HCT116 (cell line): ENCODE measurements at places on chromosomes 7 and 10.

DNA sequence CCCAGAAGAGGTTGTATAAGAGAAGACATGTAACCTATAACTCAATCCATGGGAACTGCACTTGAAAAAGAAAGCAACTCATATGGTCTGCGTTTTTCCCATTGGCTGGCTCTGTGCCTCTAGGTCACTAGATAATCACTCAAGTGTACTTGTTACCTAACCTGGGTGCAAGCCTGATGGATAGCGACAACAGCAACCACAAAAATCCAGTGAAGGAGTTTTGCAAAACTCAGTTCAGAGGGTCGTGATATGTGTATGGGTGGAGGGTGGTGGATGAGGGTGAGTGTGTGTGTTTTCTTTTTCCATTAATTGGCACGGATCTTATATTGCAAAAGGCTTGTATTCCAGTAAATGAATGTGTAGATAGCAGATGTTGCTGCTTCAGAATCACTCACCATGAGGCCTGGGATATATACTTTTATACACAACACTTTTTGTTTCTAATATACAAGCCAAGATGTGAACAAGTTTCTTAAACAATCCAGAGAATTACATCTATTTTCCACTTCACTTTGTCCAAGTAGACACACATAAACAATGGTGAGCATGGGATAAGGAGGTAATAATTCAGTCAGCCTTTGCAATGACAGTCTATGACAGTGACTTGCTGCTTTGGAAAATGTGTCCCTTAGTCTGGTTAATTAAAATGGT lies 286.9 kb upstream of the DKK1 start:
- no peak for DNase-seq

GRCh38 chr7:74174606-74175082 lies 488 bp downstream of the EIF4H start:
- DNase-seq: no peak

GRCh38 chr7:139639563-139639962 lies 116.1 kb downstream of the CLEC2L start:
- DNase-seq: no peak

GRCh38 chr10:128823201-128823600 lies 643.8 kb upstream of the MGMT start:
- DNase-seq: no peak

- no peak for DNase-seq
Observed at GRCh38 chr10:119768455-119769094, 42.7 kb downstream of the INPP5F start.

- DNase-seq: no peak
Observed at GRCh38 chr10:86614853-86615252, 39.5 kb upstream of the OPN4 start.

GRCh38 chr7:149598721-149599308 lies 101.2 kb upstream of the ZNF746 start:
- DNase-seq: peak; percentile 16

- DNase-seq: no peak
Observed at GRCh38 chr10:10270126-10271050, 747.3 kb upstream of the CELF2 start.

- no peak for DNase-seq
Observed at GRCh38 chr7:5462216-5462615, 38.6 kb upstream of the TNRC18 start.

DNA sequence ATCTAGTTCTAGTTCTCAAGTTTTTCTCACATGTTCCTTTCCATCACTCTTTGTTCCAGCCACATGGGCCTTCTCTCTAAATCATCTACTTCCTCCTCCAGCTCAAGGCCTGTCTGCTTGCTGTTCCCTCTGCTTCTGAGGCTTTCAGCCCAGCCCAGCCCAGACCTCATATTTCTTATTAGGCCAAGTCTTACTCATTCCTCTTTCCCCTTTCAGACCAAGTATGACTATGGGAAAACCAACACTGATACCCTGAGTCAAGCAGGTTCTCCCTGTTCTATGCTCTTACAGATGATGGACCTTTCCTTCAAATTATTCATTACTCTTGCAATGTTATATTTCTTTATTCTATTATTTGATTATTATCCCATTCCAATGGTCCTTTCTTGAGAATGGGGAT lies 80.3 kb upstream of the SEM1 start:
- no peak for DNase-seq

GRCh38 chr10:133355266-133355665 lies 2.6 kb downstream of the FUOM start:
- DNase-seq: no peak

GRCh38 chr10:124296121-124296812 lies 122.5 kb downstream of the OAT start:
- DNase-seq: no peak

DNA sequence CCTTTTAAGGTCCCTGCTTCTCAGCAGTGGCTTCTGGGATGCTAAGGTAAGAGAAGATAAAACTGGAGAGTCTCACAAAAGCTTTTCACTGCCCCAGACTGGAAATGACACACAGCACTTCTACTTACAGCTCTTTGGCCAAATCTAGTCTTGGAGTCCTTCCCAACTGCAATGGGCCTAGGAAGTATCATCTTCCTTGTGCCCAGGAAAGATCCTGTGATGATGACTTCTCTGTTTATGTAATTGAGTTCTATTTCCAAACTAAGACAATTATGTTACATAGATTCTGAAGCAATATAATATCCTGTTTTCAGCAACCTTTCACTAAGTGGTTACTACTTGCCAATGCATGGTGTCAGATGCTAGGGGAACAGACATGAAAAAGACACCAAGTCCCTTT lies 234.1 kb downstream of the PTEN start:
- no peak for DNase-seq

DNA sequence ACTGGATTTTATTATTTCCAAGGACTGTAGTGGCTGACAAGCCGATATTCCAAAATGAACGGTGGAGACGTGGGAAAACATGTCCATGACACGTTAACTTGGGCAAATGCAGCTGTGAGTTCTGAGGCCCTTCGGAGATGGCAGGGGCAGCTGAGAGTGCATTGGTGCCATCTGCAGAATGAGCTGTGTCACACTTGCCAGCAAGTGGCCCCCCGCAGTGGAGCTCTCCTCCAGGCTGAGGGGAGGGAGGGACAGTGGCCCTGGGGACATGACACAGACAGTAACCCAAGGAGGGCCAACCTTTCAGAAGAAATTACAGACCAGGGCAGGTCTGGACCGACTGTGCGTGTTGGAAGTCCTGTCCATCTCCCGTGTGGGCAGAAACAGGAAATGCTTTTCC lies 139.4 kb downstream of the SVIL start:
- DNase-seq: no peak

DNA sequence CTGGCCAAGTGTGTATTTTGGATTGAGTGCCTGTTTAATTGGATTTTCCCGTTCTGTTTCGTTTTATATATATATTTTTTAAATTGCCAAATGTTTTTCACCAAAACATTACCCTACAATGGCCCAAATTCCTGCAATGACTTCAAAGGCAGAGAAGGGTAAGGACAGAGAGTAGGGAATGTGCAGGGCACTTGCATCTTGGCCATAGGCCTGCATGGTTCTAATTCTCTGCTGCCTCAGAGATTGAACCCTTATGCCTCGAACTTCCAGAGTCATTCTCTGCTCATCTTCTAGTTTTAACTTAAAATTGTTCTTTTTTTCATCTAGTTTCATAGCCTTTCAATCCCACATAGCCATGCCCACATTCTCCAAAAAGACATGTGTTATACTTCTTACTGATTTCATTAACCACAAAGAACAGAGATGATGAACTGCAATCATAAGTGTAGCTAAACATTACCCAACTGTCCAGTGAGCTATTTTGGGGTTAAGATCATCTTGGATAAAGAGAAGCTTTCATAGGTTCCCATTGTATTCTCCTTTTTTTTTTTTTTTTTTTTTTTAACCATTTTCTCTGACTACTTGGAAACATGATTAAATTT lies 177.6 kb downstream of the PLXDC2 start:
- DNase-seq: no peak

DNA sequence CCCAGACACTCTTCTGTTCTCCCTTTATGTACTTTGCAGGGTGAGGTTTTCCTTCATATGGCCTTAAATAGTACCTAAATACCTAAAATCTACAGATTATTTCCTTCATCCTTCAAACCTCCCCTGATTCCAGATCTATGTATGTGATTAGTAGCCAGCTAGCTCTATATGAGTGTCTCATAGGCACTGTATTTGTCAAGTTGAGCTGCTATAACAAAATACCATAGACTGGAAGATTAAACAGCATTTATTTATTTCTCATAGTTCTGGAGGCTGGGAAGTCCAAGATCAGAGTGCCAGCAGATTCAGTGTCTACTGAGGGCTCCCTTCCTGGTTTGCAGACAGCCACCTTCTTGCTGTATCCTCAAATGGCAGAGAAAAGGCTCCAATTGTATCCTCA lies 60.6 kb upstream of the MSRB2 start:
- no peak for DNase-seq

DNA sequence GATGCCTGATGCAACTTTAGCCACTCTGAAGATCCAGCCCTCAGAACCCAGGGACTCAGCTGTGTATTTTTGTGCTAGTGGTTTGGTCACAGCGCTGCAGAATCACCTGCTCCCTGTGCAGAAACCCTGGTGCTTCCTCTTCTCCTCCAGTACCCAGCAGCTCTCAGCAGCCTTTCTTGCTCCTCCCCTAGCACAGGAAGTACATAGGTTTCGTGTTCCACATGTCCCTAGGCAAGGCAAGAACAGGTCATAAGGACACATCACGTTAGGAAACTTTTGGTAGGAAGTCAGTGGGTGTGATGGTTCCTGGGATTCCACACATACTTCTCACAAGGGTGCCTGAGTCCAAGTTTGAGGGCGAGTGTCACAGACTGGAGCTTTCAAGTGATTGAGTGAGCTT lies 167.9 kb upstream of the PRSS1 start:
- no peak for DNase-seq

GRCh38 chr10:126734967-126735366 lies 64.5 kb upstream of the C10orf90 start:
- no peak for DNase-seq

DNA sequence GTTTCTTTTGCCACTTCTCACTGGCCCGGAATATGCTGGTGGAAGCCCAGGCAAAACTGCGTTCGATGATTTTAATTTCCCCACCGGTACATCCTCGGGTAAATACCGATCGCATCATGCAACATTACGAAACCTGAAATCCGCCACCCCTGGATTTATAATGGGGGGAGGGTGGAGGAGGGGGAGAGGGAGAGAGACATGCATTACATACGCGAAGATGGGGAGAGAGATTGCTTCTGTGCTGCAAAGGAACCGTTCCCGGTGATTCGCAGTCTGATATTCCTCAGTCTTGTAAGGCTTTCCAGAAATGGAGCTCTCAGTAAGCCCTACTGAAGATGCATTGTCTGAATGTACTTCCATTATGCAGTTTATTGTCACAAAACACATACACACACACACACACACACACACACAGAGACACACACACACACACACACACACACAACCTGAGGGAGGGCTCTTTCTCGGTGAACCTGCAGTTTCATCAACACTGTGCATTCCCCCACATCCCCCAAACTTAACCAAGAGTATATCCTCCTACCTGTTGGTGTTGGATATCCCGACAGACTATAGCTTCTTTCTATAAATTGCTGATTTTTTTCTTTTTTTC lies 741 bp downstream of the GPR85 start:
- DNase-seq: no peak

GRCh38 chr7:137642472-137642871 lies 204.3 kb downstream of the DGKI start:
- no peak for DNase-seq

GRCh38 chr10:61903221-61903927 lies 1.9 kb downstream of the ARID5B start:
- peak; percentile 42 for DNase-seq

DNA sequence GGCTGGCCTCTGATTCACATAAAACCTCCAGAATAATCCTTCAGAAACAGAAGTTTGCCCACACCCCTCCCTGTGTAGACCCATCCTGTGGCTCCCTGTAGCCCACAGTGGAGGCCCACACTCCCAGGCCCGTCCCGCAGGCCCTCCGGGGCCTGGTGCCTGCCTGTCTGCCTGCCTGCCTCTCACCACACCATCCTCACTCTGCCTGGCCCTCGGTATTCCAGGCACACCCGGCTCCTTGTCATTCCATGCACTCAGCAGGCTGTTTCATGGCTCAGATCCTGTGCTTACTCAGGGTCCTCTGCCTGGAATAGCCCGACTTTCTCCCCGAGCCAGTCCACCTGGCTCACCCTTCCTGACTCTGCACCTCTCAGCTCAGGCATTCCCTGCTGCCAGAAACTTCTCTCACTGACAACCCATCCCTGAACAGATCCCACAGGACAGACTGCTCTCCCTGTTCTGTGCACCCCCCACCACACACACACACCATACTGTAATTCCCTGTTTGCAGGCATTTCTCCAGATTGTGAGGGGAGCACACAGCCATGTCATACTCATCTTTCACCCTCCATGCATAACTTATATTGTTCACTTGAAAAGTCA lies 498.0 kb upstream of the ZMIZ1 start:
- no peak for DNase-seq

- no peak for DNase-seq
Observed at GRCh38 chr7:15327001-15327400, 234.8 kb downstream of the AGMO start.

GRCh38 chr7:134048166-134048565 lies 79.0 kb upstream of the LRGUK start:
- DNase-seq: no peak

GRCh38 chr10:6595499-6595898 lies 15.4 kb upstream of the PRKCQ start:
- no peak for DNase-seq

GRCh38 chr7:130986261-130986690 lies 252.3 kb upstream of the KLF14 start:
- DNase-seq: no peak

GRCh38 chr10:132900211-132900756 lies 42.1 kb downstream of the CFAP46 start:
- no peak for DNase-seq

- DNase-seq: no peak
Observed at GRCh38 chr7:73742338-73742752, 3.7 kb upstream of the ABHD11 start.

GRCh38 chr7:108178398-108178797 lies 48.2 kb upstream of the LAMB4 start:
- no peak for DNase-seq

GRCh38 chr10:86305521-86305920 lies 61.1 kb downstream of the GRID1 start:
- DNase-seq: no peak

- peak; percentile 41 for DNase-seq
Observed at GRCh38 chr7:155964543-155964942, 152.3 kb upstream of the SHH start.

DNA sequence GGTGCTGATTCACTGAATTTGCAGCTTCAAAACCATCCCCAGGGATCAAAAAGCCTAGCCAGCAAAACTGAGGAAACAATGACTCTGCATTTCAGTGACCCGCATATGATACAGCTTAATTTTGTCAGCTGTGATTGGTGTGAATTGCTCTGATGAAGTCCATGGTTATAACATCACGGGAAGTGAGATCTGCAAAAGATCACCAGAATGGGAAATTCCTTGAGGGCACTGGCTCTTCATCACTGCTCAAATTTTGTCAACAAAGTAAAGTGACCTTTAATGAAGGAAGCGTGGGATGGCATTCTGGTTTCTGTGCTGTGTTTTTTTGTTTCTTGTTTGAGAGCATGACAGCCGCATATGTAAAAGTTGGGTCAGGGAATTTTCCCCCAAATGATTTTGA lies 745.9 kb downstream of the GATA3 start:
- DNase-seq: no peak

- no peak for DNase-seq
Observed at GRCh38 chr7:155886391-155887173, 74.3 kb upstream of the SHH start.
